ENCODE measurements at places on chromosomes 12 and 14.

DNA sequence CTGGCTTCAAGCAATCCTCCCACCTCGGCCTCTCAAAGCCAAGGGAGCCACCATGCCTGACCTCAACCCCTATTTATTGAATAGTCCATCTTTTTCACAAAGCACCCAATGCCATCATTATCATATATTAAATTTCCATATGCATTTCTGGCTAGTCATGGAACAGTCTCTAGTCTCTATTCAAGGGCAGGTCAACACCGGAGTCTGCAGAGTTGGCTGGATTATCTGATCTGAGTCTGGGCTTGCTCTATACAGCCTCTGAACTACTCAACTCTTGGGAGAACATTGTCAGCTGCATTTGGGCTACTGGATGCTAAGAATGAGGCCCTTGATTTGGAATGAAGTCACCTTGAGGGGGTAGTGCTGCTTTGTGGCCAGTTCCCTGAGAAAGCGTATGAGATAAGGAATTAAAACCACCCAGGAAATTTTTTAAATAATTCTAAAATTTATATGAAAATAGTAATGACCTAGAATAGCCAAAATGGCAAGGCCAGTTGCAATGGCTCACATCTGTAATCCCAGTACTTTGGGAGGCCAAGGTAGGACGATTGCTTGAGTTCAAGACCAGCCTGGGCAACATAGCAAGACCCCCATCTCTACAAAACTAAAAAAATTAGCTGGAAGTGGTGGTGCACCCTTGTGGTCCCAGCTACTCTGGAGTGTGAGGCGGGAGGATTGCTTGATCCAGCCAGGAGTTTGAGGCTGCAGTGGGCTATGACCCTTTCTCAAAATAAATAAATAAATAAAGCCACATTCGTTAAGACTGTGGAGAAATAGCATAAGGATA is 6.9 kb upstream of the NAA25 start:
- DNase-seq, result no peak

GRCh38 chr12:50732591-50732990 is 31.3 kb upstream of the ATF1 start:
- DNase-seq, result no peak

- no peak for DNase-seq
These were observed 15.4 kb upstream of the SLC6A13 start for GRCh38 chr12:278046-278445.

GRCh38 chr12:45203767-45204166 is 12.1 kb upstream of the ANO6 start:
- no peak for DNase-seq

DNA sequence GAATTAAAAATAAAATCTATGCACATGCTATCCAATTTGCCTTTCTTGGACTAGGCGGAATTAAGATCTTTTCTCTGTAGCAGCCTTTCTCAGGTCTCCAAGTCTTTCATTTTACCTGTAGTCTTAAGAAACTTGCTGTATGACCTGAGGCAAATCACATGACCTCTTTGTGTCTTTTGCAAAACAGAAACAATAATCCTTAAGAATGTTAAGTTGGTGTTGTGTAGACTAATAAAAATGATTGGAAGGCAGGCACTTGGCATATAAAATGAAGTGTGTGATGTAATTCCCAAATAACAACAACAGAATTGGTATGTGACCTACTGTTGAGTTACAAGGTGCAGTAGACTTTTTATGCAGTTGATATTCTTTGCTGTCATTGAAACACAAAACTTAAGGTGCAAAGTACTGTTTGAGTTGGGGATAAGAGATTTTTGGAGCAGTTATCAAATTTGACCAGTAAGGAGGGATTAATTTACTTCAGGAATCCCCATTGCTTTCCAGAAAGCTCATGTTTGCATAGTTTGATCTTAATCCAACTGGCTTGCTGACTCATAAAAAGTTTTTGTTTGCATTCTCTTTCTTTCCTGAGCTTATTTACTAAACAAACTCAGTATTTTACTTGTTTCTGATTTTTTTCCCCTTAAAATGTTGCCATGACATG is 51.4 kb downstream of the SUSD6 start:
- DNase-seq, result no peak

DNA sequence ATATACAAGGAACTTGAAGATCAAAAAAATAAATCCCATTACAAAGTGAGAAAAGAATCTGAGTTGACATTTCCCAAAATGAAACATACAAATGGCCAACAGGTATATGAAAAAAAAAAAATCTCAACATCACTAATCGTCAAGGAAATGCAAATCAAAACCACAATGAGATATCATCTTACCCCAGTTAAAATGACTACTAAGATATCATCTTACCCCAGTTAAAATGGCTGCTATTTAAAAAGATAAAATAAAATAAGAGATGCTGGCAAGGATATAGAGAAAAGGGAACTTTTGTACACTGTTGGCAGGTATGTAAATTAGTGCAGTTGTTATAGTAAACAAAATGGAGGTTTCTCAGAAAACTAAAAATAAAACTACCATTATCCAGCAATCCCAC is 44.4 kb downstream of the PLEKHG7 start:
- no peak for DNase-seq

GRCh38 chr12:11958221-11959091 is 112.3 kb upstream of the BCL2L14 start:
- no peak for DNase-seq

DNA sequence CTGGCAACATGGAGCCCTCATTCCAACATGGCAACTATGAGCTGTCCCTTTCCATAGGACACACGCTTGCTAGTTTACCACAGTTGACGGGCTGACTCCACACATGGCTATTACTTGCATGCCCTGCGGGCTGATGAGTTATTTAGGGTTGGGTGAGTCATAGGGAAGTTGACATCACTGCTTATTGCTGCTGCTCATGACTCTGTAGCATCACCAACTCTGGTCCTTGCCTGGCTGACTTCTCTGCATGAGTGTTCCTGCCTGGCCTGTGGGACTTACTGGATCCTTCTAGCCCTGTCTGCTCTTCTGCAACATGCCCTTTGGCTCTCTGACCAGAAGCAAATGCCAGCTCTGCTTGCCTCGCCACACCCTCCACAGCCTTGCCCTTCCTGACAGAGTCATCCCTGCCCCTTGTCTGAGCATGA is 199.5 kb downstream of the ANO6 start:
- no peak for DNase-seq

- no peak for DNase-seq
These were observed 19.9 kb downstream of the BDKRB2 start for GRCh38 chr14:96224480-96225096.
